ENCODE measurements at places on chromosomes 11 and 22.

- DNase-seq: no peak
Observed at GRCh38 chr11:72391638-72392423, 42.5 kb downstream of the CLPB start.

- DNase-seq: no peak
Observed at GRCh38 chr11:125333354-125334073, 162.6 kb downstream of the FEZ1 start.

DNA sequence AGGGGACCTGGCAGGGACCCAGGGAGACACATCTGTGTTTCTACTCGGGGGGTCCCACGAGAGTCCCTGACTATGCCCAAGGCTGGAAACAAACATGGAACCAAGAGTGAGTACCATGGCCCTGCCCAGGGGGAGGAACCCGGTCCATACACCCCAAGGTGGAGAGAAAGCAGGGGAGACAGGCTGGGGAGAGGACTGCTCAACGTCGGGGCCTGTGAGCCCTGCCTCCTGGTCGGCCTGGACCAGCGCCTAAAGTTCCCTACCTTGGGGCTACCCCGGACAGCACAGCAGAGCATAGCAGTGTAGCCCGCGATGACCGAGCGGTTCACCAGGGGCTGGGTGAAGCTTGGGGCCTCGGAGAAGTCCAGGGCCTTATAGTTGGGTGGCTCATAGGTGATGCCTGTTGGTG, 20.2 kb downstream of the MYBPC3 start:
- no peak for DNase-seq

DNA sequence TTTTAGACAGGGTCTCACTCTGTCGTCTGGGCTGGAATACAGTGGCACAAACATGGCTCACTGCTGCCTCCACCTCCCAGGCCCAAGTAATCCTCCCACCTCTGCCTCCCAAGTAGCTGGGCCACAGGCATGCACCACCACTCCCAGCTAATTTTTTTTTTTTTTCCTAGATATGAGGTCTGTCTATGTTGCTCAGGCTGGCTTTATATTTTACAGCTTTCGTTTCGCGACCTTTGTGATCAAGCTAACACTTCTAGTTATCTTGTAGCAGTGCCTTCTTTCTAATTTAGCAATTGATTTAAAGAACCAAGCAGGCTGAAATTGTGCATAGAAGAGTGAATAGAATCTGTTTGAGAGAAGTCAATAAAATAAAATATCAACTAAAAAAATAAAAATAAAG, 11.3 kb downstream of the CKAP5 start:
- DNase-seq: no peak

Measured in CD8-positive, alpha-beta memory T cell (primary cell).